Upper lobe of right lung (tissue), 1 donor: ENCODE measurements at places on chromosomes 7 and 10.

DNA sequence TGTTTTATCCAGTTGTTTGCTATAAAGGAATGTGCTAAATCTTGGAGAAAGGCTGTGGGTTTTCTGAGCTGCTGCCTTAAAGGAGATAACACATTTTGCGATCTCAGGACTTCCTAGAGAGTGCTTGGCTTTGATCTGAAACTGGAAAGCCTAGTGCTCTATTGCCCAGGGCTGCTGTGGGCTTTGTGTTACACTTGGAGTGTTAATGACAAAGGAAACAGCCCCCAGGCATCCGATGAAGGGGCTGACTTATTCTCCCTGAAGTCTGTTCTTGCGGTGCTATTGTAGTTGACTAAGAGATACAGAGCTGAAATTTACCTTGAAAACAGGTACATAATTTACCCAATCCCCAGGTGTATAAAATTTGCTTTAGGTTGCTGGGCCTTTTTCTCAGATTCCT lies 74.5 kb downstream of the SND1 start:
- DNase-seq = no peak

- DNase-seq = no peak
Measured at GRCh38 chr10:130169136-130169859, 33.1 kb downstream of the GLRX3 start.

- DNase-seq = no peak
Measured at GRCh38 chr7:141221007-141221612, 147.2 kb downstream of the TMEM178B start.

DNA sequence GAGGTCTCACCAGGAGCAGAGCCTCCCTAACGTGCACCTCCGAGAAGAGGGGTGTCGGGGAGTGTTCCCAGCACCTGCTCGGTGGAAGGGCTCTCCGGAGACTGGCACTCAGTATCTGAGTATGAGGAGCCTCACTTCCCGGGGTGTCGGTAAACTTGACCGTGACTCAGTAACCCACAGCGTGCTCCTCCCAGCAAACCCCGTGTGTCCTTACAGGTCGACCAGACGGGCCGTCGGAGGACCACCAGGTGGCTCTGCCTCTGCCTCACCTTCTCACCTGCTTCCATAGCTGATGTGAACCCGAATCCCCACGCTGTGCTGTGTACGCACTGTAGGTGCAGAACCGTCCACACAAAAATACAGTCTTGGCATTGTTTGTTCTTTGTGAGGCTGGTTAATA lies 29.0 kb upstream of the KNDC1 start:
- DNase-seq = no peak

- peak; percentile 75 for DNase-seq
Measured at GRCh38 chr10:73865459-73866442, 8.6 kb downstream of the CAMK2G start.

DNA sequence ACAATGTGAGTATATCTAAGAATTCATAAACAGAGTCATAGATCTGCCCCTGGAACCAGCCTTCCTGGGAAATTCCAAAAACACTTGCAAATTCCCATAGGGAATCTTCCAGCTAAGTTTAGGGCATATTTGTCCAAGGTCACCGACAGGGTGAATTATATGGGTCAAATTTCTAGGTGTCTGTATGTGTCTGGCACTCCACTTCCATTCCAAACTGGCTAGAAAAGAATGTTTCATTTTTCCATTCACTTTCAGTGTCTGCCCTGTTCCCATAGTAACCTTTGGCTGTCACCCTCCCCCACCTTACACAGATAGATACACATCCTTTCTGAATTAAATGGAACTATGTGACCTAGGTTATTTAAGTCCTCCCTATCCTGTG lies 230.9 kb downstream of the CREB5 start:
- no peak for DNase-seq

DNA sequence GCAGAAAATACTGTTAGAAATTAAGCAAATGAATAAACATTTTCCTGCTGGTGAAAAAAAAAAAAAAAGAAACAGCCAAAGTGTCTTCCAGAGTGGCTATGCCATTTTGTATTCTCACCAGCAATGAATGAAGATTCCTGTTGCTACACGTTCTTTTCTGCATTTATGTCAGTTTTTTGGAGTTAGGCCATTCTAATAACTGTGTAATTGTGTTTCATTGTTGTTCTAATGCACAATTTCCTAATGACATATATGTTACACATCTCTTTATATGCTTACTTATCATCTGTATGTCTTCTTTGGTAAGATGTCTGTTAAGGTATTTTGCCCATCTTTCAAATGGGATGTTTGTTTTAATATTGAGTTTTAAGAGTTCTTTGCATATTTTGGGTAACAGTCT lies 213.7 kb downstream of the ITGB1 start:
- no peak for DNase-seq

DNA sequence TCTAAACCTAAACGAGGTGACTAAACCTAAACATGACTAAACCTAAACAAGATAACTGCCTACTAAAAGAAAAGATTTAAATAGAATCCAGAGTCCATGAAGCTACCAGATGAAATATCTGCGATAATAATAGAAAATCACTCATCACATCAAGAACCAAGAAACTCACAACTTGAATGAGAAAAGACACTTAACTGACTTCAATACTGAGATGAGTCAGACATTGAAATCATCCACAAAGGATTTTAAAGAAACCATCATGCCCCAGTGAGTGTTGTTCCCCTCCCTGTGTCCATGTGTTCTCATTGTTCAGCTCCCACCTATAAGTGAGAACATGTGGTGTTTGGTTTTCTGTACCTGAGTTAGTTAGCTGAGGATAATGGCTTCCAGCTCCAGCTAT lies 416.0 kb downstream of the CALN1 start:
- DNase-seq = no peak

- no peak for DNase-seq
Measured at GRCh38 chr10:129966370-129966888, 2.4 kb upstream of the EBF3 start.

DNA sequence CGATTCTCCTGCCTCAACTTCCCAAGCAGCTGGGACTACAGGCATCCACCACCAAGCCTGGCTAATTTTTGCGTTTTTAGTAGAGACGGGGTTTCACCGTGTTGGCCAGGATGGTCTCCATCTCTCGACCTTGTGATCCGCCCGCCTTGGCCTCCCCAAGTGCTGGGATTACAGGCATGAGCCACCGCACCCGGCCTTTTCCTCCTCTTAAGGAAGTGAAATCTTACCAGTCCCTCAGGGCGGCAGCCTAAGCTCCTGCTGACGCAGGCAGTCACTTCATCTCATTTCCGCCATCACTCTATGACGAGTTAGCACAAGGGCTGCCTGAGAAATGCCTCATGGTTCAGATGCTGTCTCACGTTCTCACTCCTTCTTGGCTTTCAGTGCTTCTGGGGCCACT lies 246.0 kb upstream of the SHH start:
- DNase-seq = no peak

DNA sequence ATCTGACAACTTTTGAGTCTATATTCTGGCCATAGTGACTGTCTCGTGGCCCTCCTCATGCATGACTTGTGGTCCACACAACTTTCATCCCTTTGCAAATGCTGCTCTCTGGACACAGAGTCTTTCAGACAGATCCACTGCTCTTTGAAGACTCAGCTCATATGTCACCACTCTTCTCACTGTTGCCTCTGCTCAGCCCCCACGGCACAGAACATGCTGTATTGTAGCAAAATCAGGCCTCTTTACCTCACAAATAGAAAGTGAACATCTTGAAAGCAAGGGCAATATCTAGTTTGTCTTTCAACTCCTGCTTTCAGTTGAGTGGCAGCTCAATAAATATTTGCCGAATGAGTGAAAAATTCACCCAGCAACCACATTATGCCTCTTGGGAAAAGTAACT lies 443.5 kb downstream of the NRG3 start:
- DNase-seq = no peak

DNA sequence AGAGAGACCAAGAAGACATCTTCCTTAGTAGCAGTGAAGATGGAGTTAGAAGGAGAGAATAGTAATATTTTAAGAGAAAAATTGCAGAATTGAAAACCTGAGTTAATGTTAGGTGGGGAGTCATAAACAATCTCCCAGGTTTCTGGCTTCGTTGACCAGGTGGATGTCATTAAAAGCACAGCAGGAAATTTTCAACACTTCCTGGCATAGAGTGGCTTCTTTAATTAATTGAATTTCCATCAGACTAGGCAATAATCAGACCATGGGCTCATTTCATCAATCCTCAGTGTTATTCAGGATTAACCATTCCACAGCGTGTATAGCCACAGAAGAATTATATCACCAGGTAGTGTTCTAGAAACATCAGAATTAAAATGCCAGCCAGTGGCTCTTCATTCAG lies 268.2 kb downstream of the CCDC3 start:
- no peak for DNase-seq

DNA sequence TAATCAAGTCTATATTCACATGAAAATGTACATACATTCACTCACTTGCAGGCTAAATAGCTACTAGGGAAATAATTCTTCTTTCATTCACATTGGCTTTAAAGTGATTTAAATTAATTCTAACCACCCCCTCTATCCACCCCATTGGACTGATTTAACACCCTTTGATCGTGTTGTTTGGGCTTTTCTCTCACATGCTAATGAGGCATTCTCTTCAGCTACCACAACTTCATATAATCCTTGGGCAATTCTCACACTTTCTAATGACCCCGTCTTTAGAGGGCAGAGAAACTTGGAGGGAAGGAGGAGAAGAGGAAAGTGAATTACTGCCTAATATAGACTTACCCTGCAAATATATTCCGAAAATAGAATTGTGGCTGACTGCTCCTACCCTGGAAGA lies 24.6 kb downstream of the GRM3 start:
- DNase-seq = no peak

DNA sequence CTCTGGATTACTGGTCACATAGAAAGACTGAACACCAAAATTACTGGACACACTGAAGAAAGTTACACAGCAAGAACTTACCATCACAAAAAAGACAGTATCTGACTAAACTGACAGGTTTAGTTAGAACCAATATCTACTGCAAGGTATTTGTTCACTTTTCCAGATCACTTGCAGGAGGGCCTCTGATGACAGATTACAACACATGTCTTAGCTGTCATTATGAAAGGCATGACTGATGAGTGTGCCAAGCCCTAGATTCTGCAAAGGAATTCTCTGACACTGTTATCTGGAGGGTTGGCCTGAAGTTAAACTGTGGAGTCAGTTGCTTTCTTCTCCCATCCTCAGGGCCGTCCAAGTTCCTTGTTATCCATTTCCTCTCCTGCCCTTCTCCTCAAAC lies 242.7 kb downstream of the KIF20B start:
- no peak for DNase-seq

- DNase-seq = no peak
Measured at GRCh38 chr10:96840841-96841518, 8.9 kb downstream of the LCOR start.

GRCh38 chr7:47043304-47043703 lies 538.6 kb downstream of the TNS3 start:
- no peak for DNase-seq

GRCh38 chr10:87960230-87960629 lies 96.8 kb downstream of the PTEN start:
- no peak for DNase-seq

DNA sequence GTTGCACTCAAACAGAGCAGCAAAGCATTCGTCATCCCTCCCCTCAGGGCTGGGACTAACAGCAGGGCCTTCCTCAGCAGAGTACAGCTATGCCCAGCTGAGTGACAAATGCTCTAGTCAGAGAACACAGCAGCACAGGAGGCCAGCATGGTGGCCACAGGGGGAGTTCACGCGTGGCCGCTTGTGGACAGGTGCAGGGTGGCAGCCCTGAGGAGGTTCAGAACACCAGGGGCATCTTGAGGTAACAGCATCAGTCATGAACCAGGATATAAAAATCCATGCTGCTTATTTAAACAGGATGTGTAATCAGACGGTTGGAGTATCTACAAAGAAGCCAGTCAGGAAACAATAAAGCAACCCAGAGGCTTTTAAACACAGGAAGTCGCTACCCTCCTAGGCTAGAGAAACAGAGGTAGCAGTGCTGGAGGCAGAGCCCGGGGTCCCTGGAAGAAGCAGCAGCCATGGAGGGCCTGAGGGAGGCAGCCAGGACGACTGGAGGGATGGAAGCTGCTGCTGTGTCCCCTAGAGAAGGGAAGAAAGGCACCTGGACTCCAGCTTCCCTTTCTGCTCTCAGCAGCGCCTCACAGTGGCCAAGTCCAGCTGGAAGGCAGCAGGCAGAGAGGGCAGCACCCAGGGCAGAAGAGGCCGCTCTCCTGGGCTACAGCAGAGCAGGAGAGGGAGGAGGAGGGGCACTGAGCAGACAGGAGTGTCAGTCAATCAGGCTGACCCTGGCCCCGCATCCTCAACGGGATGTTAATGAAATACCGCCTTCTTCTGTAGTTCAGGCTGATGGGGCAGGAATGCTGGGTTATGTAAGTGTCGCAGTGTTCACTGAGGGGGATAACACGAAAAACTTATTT lies 70.8 kb upstream of the UCN3 start:
- peak; percentile 90 for DNase-seq

GRCh38 chr10:129719889-129720590 lies 244.0 kb downstream of the EBF3 start:
- DNase-seq = no peak

GRCh38 chr7:15197042-15197977 lies 294.8 kb upstream of the DGKB start:
- no peak for DNase-seq

DNA sequence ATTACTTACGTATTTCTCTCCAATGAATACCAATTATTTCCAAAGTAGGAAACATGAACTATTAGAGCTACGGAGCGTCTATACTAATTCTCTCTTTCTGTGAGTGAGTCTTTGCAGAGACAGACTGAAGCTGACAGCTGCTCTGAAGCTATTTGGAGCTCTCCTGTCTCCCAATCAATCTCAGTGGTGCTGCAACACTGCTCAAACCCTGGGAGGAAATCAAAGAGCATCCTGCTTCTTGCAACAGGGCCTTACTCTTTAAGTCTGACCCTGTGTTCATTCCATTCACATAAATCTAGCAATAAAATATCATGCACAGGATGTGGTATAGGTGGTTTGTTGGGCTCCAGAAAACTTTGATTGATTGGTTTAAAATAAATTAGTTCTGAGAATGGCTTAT lies 685.7 kb upstream of the IGFBP3 start:
- no peak for DNase-seq

GRCh38 chr7:135970045-135970444 lies 7.1 kb downstream of the MTPN start:
- no peak for DNase-seq

DNA sequence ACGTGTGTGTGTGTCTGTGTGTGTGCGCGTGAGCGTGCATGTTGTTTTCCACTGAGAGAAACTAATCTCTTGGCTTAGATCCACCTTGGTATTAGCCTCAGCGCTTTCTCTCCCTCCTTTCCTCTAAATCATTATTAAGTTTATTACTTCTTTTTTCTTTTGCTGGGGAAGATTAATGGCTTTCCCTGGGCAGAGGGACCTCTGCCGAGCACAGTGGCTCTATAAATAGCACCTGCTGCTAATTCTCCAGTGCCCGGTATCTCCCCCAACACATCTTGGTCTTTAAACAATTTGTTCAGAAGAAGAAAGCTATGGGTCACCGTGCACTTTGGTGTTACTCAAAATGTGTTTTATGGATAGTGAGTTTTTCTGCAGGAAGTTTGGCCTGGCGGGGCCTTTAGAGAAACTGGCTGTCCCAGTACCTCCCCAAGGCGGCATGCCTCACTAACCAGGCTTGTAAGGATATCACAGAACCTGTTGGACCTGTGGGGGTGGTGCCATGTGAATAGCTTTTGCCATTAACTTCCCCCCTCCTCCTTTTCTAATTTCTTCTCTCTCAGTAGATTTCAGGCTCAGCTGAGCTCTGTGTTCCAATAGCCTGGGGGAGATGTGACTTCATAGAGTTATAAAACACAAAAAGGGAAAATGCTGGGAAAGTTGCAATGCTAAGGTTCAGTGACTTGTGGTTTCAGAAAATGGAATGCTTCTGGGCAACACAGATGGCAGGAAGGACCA lies 70.1 kb upstream of the RAB11FIP2 start:
- no peak for DNase-seq
